ENCODE measurements at places on chromosomes 1 and 21.

DNA sequence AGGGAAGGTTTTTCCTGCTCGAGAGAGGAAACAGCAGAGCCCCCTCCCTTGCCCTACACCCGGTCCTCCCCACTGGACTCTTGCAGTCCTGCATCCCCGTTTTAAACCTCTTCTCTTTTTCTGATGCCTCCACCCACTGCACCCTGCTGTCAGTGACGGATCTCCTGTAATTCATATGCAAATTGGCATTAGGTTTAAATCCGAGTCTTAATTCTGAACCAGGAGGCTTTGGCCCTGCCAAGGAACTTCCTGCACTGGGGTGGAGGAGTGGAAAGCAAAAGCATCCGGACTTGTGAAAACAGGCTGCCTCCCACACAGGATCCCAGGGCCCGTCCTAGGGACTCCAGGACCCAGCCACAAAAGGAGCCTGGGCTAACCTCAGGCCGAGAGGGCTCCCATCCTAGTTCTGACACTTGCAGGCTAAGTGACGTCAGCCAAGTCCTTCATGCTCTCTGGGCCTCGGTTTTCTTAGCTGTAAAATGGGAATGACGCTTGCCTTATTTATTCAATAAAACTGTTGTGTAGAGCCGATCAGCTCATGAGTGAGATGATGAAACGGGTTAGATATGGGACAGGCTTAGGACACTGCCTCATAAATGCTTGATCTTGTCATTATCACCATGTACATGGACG, 613.3 kb downstream of the AJAP1 start:
- DNase-seq, result no peak

DNA sequence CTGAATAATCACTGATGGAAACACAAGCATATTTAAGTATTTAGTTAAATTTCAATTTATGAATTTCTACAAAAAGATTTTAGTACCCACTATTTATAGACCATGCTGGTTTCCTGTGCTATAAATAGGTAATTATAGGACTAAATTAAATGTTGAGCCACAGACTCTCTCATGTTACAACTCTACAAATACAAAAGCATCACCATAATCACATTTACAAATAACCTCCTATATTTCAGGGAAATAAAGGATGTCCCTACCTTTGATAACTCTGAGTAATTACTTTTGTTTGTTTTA, 32.6 kb upstream of the CCDC190 start:
- DNase-seq, result no peak

DNA sequence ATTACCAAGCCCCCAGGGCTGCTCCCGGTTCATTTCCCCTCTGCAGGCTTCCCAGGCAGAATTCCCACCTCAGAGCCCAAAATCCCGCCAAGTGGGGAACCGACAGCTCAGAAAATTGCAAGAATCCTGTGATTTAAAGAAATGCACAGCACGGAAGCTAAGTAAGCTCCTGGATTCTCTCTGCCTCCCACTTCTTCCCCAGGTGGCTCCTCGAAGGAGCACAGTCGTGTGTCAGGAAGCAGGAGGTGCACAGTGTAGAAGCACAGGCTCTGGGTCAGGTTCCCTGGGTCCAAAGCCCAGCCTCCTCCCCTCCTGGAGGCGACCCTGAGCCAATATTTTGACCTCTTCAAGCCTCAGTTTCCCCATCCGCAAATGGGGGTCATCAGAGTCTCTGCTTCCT, 74.7 kb downstream of the FBXO2 start:
- no peak for DNase-seq

DNA sequence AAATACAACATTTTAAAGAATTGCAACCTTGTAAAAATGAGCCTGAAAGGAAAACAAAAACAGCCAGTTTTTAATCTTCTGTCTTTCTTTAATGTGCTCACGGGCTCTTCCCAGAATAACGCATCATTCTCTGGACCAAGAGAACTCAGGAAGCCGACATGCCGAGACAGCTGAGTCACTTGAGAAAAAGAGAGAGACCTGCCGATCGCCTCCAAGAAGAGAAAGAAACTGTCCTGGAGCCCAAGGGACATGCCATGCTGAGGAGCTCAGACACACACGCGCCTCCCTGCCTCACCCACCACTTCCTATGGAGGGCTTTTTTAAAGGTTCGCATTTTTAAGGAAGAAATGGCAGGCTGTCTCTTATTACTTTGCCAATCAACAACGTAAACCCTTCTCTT, 176.4 kb downstream of the ZNF281 start:
- no peak for DNase-seq

GRCh38 chr1:104745875-104746274, 996.2 kb downstream of the AMY1C start:
- DNase-seq, result no peak
